Hepatocyte (in vitro differentiated cells): ENCODE measurements at places on chromosomes 7 and 10. TPM values are rescaled to one million over a fixed set of nuclear protein-coding genes. Genes with fewer than 3 reads are reported as not detected.

- peaks cover 17% of the 10 kb centered on the region for H3K27me3 ChIP-seq
- DNase-seq, result no peak
- H3K4me1 ChIP-seq, result no peaks in the 10 kb centered on the region
These were observed 10.6 kb upstream of the CALU start for GRCh38 chr7:128728598-128728997.

GRCh38 chr7:41122256-41122987 is 580.5 kb downstream of the INHBA start:
- H3K27me3 ChIP-seq, result no peaks in the 10 kb centered on the region
- H3K36me3 ChIP-seq, result no peaks in the 10 kb centered on the region
- no peak overlapping the region for H3K27ac ChIP-seq
- no peak for DNase-seq
- peaks cover 3% of the 10 kb centered on the region for H3K4me1 ChIP-seq

- H3K4me1 ChIP-seq, result no peaks in the 10 kb centered on the region
- no peaks in the 10 kb centered on the region for H3K36me3 ChIP-seq
- no peak overlapping the region for H3K4me3 ChIP-seq
- H3K27me3 ChIP-seq, result no peaks in the 10 kb centered on the region
- DNase-seq, result no peak
These were observed 81.5 kb upstream of the HPS1 start for GRCh38 chr10:98528166-98528804.

DNA sequence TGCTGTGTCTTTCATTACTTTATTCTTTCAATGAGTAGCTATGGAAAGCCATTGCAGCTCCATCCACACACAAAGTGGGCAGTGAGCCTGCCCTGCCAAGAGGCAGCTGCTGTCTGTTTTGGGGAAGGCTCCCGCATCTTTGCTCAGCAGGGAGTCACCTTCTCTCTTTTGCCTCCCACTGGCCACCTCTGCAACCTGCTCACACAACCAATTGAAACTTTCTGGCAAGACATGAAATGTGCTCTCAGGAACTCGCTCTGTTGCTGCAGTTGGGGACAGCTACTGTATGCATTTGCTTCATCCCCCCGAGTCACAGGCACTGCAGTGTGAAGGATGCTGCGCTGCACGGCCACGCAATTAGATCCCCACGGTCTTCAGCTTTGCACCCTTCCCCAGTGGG is 244.8 kb upstream of the NFE2L3 start:
- H3K36me3 ChIP-seq, result no peaks in the 10 kb centered on the region
- H3K4me1 ChIP-seq, result no peaks in the 10 kb centered on the region
- no peak overlapping the region for H3K4me3 ChIP-seq
- H3K27me3 ChIP-seq, result no peaks in the 10 kb centered on the region

DNA sequence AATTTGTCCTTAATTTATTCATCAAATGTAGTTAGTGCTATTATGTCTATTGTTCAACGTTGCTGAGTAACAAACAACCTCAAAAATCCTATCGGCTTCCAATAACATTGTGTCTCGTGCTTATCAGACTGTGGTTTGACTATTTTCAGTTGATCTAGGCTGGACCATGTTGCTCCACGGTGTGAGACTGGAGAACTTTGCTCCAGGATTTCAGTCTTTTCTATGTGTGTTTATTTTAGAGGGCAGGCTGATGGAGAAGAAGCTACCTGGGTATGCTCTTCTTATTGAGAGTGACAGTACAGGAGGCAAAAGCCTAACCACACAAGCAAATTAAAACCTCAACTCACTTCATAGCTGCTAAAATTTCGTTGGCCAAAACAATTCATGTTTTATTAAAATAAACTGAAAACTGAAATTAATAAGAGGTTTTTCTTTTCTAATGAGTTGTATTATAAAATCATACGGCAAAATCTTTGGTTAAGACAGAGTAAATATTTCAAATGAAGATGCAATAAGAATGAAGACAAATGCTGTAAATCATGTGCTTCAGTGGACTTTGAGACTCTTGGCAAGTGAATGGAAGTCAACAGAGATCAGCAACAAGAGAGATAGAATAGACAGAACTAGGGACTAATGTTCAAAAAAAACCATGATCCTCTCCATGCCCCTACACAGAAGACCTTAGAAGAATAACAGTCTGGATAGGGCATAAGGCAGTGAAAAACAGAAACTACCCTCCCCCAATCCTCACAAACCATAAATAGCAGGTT is 418.0 kb upstream of the ETV1 start:
- no peaks in the 10 kb centered on the region for H3K36me3 ChIP-seq
- no peaks in the 10 kb centered on the region for H3K27me3 ChIP-seq
- no peak overlapping the region for H3K27ac ChIP-seq

DNA sequence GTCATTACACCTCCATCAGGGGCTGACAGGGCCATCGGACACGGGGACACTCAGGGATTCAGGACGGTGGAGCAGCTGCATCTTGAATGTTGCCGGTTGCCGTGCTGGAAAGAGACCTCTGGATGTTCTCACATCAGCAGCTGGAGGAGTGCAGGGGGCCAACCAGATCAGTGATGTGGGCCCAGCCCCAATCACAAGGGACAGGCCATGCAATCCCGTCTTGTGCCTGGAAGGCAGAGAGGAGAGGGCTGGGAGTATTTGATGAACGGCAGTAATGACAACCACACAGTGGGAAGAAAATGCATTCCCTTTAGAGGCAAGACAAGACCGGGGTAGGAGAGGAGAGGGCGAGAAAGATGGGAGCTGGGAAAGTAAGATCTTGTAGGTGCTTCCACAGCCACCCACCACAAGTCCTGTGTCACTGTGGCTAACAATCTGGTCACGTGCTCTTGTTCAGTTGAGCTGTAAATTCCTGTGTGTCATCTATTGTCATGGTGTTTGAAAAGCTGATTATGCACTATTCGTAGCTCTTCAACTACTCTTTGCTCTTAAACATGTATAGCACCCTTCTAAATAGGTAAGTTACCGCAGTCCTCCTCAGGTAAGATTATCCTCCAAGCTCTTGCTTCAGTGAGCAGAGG is 85.9 kb upstream of the LEP start:
- H3K4me1 ChIP-seq, result no peaks in the 10 kb centered on the region
- peak; percentile 45 for DNase-seq
- H3K27ac ChIP-seq, result no peak overlapping the region
- H3K36me3 ChIP-seq, result no peaks in the 10 kb centered on the region
- peaks cover 52% of the 10 kb centered on the region for H3K27me3 ChIP-seq

Gene LRRC4
- total RNA-seq, result 15.1 TPM in 2 replicates

Gene FAM20C
- total RNA-seq, result 42.5 and 47.8 TPM in 2 replicates

Gene ADRA2A
- 1.6 and 1.9 TPM in 2 replicates for total RNA-seq

Gene LMOD2
- total RNA-seq, result 0.04 TPM in 1 of 2 replicates, not detected in the other

- H3K4me1 ChIP-seq, result no peaks in the 10 kb centered on the region
- no peak for DNase-seq
- no peak overlapping the region for H3K27ac ChIP-seq
These were observed 39.8 kb downstream of the CAMK2B start for GRCh38 chr7:44285561-44285960.

DNA sequence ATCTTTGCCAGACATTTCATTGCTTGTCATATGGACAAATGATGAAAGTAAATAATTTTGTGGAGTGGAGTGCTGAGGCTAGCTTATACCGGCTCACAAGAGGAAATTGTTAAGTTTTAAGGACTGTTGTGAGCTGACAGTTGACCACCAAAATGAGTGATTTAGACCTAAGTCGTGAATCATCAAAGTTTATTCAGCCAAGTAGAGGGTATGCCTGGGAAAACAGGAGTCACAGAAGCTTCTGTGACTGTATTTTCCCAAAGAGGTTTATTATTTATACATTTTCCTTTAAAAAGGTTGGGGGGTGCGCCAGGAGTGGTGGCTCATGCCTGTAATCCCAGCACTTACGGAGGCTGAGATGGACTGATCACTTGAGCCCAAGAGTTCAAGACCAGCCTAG is 21.8 kb downstream of the MRPS24 start:
- no peak overlapping the region for H3K27ac ChIP-seq
- no peaks in the 10 kb centered on the region for H3K27me3 ChIP-seq
- H3K4me3 ChIP-seq, result no peak overlapping the region
- DNase-seq, result no peak

Gene PPP1R17
- not detected in 2 replicates for total RNA-seq

DNA sequence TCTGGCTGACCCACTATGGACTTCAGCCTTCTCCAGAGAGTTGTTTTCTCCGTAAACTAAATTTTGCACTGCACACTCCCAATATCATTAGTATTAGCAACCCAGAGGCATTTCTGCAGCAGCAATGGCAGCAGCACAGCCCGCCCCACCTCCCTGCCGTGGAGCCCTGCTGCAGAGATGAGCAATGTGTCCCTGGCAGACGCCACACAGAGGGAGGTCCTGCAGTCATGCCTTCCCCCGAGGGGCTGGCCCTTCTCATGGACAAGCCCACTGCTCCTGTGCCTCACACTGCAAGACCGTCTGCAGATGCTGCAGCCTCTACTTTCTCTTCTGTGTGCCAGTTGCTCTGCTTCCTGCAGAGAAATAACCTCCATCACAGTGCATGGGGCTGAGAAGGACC is 393.4 kb upstream of the MKI67 start:
- no peak for DNase-seq
- no peaks in the 10 kb centered on the region for H3K36me3 ChIP-seq
- H3K27ac ChIP-seq, result no peak overlapping the region
- H3K4me1 ChIP-seq, result no peaks in the 10 kb centered on the region
- peaks cover 2% of the 10 kb centered on the region for H3K27me3 ChIP-seq
- no peak overlapping the region for H3K4me3 ChIP-seq

Gene TYSND1
- 12.1 and 12.6 TPM in 2 replicates for total RNA-seq

GRCh38 chr7:54559401-54559800 is 17.2 kb downstream of the VSTM2A start:
- DNase-seq, result no peak
- H3K4me3 ChIP-seq, result no peak overlapping the region
- no peak overlapping the region for H3K27ac ChIP-seq
- no peaks in the 10 kb centered on the region for H3K27me3 ChIP-seq

- no peaks in the 10 kb centered on the region for H3K4me1 ChIP-seq
- H3K27ac ChIP-seq, result no peak overlapping the region
- no peaks in the 10 kb centered on the region for H3K36me3 ChIP-seq
- DNase-seq, result no peak
These were observed 229.8 kb downstream of the DNAJB6 start for GRCh38 chr7:157566631-157567006.

DNA sequence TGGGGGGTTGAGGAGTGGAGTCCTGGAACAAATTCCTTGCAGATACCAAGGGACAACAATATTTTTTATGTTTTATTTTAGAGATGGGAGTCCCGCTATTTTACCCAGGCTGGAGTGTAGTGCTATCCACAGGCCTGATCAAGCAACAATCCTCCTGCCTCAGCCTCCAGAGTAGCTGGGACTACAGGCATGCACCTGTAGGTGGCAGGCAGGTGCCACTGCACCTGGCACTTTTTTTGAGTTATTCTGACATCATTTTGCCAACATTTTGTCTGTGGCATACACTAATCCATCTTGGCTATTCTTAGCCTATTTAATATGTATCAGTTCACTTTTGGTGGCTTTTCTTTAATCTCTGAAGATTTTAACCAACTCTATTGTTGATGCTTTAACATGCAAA is 317.8 kb upstream of the MTPN start:
- no peak overlapping the region for H3K27ac ChIP-seq
- no peak for DNase-seq
- no peaks in the 10 kb centered on the region for H3K36me3 ChIP-seq
- H3K4me1 ChIP-seq, result no peaks in the 10 kb centered on the region
- H3K27me3 ChIP-seq, result no peaks in the 10 kb centered on the region

DNA sequence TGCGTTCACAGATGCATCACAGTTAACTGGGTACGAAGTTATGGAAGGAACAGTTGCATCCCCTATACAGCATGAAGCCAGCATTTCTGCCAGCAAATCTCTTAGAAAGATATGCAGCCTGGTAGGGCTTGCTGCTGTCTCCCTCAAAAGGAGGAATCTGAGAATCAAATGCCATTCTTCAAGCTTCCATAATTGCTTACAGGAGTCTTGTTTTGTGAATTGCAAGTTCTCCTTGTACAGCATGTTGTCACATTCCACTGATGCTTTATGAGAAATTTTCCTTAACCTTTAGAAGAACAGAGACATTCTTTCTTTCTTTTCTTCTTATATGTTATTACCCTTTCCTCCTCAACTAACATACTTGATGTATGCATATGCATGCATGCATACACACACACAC is 134.6 kb downstream of the CHRM2 start:
- H3K27ac ChIP-seq, result no peak overlapping the region
- H3K27me3 ChIP-seq, result no peaks in the 10 kb centered on the region
- no peak for DNase-seq
- H3K4me3 ChIP-seq, result no peak overlapping the region
- no peaks in the 10 kb centered on the region for H3K36me3 ChIP-seq

- no peak overlapping the region for H3K4me3 ChIP-seq
- H3K27me3 ChIP-seq, result no peaks in the 10 kb centered on the region
- DNase-seq, result peak; percentile 65
- no peaks in the 10 kb centered on the region for H3K36me3 ChIP-seq
These were observed 102.1 kb upstream of the PDGFA start for GRCh38 chr7:621572-622285.

DNA sequence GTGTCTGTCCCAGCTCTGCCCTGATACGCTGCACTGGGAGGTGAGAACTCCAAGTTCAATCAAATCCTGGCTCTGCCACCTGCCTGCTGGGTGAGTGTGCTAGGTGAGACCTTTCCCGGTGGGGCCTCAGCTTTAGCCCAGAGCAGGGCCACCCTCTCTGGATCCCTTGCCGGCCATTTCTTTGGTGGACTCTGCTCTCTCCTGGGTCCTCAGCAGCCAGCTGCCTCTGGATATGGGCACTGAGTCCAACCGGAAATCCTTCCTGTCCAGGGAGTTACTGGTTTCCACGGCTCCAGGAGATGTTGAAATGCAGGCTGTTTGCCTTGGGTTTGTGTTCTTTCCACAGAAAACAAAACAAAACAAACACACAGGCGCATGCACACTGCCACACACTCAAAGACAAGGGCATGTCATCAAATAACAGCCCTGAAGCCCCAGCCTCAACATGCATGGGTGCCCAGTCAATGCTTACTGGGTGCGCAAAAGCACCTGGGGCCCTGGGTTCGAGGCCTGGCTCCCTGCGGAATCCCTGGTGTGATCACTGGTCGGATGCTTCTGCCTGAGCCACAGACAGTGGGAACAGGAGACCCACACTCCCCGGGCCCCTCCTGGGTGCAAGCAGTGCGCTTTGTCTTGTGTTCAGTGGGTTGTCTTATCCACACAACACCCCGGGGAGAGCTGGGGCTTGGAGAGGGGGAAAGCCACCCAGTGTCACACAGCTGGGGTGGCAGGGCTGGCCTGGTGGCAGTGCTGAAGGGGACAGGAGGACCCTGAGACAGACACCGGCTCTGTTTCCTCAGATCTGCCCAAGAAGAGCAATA is 33.1 kb downstream of the PPIF start:
- peak overlapping the region; percentile 90 for H3K27ac ChIP-seq
- no peaks in the 10 kb centered on the region for H3K36me3 ChIP-seq
- DNase-seq, result peak; percentile 68
- H3K4me1 ChIP-seq, result peaks cover 28% of the 10 kb centered on the region
- no peak overlapping the region for H3K4me3 ChIP-seq

GRCh38 chr7:293681-294439 is 3.9 kb downstream of the FOXL3 start:
- H3K4me1 ChIP-seq, result peaks cover 7% of the 10 kb centered on the region
- DNase-seq, result no peak
- no peak overlapping the region for H3K27ac ChIP-seq
- H3K27me3 ChIP-seq, result no peaks in the 10 kb centered on the region

Gene NPSR1
- not detected in 2 replicates for total RNA-seq
